Progenitor cell of endocrine pancreas (in vitro differentiated cells): ENCODE measurements at places on chromosomes 4 and X. TPM values are rescaled to one million over a fixed set of nuclear protein-coding genes. Genes with fewer than 3 reads are reported as not detected.

- DNase-seq, result no peak
Measured at GRCh38 chr4:171817026-171817425, 3.8 kb downstream of the GALNTL6 start.

DNA sequence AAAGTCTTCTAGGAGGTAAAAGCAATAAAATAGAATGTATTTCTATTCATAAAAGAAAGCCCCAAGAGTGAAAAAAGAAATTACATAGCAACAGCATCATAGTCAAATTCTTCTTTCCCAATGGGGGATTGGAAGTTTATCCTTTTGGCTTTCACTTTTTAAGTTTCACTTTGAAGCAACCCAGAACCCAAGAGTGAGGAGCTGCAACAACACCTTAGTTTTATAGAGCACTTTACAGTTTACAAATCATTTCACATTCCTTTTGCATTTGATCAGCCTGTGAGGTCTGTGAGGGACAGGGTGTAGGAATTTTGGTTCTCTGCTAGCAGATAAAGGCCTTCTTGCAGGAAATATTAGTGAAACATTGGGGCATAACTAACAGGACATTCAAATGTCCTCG, 112.0 kb upstream of the NDP start:
- no peak for DNase-seq

- DNase-seq, result no peak
Measured at GRCh38 chr4:83043801-83044407, 8.9 kb downstream of the COPS4 start.

DNA sequence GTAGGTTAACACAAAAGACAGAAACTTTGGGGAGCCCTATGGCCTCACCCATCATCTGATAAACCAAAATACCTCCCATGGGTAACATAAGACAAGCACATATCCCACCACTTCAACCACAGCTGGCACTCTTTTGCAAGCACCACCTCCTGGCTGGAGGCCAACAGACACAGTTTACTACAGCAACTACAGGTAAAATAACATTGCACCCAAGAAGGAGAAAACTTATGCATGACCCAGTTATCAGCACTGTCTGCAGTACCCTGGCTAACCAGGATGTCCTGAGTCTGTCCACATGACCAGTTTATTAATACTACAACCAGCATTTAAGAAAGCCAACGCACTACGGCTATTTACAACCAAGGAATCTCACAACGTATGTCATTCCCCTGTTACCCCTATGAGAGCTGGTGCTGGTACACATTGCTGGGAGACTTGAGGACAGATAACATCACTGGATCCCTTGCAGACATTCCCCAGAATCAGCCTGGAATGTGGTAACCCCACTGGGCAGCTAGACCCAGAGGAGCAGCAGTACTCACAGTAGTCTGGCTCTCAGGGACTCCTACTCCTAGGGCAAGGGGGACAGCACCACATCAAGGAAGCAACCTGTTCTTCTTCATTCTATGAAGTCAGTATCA, 32.0 kb downstream of the ELF2 start:
- no peak for DNase-seq

GRCh38 chr4:136390824-136391223, 1141.5 kb downstream of the PCDH18 start:
- DNase-seq, result no peak

CTAG2 gene
- total RNA-seq, result not detected in 2 replicates

UNC5C gene
- total RNA-seq, result 40.7 and 43.8 TPM in 2 replicates

TNIP3 gene
- total RNA-seq, result not detected in 2 replicates
